ENCODE measurements at places on chromosomes 3 and 15.

DNA sequence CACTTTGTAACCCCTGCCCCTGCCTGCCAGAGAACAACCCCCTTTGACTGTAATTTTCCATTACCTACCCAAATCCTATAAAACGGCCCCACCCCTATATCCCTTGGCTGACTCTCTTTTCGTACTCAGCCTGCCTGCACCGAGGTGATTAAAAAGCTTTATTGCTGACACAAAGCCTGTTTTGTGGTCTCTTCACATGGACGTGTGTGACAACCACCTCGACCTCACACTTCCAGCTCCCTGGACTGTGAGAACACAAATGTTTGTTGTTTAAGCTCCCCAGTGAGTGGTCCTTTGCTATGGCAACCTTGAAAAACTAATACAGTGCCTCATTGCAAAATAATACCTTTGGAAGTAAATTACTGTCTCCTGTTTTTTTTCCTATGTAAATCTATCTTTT, 299.2 kb upstream of the POU1F1 start:
- no peak for DNase-seq

GRCh38 chr15:56736308-56736707, 3.0 kb upstream of the ZNF280D start:
- DNase-seq, result no peak

DNA sequence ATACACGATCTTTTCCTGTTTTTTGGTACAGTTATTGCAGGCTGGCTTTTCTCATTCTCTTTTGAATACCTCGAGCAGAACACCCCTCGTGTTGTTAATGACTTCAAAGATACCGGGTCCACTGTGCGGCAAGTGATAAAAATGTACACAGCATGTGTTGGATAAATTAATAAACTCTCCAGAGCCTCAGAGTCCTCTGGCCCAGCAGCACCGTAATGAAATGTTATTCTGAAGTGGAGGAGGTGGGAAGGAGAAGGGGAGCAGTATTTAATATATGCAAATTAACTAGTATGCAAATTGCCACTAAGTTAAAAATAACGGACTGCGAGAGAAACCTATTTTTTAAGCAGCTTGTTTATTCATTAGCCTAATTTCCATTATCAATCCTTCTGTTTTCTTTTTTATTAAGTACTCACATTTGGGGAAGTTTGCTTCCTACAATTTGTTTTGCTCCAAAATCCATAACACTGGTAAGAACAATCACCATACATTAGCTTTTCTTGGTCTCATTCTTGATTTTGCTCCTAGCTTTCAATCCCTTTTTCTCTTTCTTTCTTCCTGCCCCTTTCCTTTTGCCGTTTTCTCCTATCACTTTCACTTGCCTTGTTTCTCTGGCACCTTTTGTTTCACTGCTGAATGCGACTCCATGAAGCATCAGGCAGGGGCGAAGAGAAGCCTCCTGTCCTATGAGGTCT, 462.3 kb upstream of the PPP2R3A start:
- no peak for DNase-seq

DNA sequence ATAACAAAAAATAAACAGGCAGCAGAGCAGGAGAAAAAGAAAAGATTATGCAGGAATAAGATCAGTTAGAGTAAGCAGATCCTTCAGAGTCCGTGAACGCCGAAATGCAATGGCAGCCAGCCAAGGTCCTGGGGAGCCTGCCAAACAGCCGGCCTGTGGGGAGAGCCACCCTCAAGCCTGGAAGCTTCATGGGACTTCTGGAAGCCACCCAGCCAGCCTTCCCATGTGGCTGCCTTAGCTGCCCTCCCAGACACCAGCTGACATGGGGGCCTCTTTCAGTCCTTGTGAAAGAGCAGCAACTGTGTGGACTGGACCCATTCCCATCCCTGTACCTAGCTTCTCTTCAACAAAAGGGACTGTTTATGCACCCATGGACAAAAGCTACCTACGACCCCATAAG, 64.9 kb upstream of the RAD18 start:
- no peak for DNase-seq

- no peak for DNase-seq
These were observed 2.2 kb upstream of the SLC4A7 start for GRCh38 chr3:27486336-27486735.

DNA sequence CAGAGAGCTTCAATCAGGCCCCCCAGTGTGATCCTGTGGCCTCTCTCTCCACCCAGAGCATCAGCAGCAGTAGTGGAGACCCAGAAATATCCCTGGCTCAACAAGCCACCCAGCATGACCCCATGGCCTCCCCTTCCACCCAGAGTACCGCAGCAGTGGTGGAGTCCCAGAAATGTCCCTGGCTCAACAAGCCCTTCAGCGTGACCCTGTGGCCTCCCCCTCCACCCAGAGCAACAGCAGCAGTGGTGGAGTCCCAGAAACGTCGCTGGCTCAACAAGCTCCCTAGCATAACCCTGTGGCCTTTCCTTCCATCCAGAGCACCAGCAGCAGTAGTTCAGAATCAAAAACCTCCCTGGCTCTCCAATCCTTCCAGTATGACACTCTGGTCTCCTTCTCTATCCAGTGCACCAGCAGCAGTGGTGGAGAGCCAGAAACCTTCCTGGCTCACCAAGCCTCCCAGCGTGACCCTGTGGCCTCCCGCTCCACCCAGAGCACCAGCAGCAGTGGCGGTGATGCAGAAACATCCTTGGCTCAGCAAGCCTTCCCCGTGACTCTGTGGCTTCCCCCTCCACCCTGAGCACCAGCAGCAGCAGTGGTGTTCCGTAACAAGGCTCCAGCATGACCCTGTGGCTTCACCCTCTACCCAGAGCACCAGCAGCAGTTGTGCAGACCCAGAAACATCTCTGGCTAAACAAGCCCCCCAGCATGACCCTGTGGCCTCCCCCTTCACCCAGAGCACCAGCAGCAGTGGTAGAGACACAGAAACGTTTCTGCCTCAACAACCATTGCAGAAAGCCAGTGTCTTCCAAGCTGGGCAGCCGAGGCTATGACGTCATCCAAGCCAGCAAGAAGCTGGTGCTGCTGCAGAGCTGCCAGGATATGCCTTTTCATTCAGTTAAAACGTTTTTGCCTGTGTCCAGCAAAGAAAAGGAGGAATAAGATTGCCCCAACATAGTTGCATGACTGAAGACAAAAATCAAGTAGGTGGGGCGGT, 61.3 kb upstream of the TAMM41 start:
- DNase-seq, result no peak

GRCh38 chr3:130795396-130795795, 48.8 kb upstream of the PIK3R4 start:
- DNase-seq, result no peak

DNA sequence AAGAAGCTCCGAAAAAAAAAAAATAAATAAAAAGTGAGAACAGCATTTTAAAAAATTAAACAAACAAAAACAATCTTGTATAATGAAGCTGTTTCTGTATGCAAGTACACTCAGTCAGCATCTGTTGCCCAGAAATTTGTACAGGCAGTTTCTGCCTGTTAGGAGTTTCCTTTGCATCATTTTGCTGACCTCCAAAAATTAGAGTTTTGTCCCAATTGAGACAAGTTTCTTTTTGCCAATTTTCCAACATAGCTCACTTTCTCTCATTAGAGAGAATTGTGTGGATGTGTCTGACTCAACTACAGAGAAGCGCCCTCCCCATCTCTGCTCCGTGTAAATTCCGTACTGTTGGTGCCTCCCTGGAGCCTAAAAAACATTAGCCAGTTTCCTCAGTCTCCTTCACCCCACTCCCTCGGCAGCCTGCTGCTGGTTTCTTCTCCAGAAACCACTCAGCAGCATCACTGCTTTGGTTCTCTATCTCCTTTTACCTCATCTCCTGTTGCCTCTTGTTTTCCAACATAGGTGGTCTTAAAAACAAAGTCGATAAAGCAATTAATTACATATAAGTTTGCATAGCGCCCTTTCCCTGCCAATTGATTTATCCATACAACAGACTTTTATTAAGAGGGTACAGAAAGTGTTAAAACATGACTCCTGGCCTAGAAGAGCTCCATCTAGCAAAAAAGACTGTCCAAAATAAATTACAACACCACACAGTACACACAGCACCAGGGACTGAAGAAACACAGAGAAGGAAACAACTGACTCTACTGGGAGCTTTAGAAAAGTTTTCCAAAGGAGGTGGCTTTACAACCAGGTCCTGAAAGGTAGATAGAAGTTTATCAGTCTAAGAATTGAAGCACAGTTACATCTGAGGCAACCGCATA, 286.7 kb downstream of the SHOX2 start:
- no peak for DNase-seq

GRCh38 chr3:126166009-126166408, 14.4 kb downstream of the ALDH1L1 start:
- no peak for DNase-seq

DNA sequence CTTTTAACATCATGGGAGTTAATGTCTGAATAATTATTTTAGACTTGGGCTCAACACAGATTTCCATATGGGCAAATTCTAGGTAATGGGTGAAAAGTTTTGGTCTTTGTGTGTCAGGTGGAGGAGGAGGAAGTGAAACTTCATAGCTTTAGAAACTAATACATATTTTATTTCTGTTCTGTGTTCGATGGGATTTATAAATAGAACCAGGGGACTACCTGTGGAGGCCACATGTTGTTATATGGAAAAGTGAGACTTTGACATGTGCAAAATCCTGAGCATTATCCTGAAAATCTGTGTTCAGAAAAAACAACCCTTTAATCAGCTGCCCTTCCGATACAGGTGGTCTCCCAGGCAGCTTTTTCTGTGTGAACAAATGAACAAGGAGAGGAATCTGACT, 209.5 kb downstream of the SOX2 start:
- no peak for DNase-seq

GRCh38 chr3:47020311-47020710, 40.8 kb downstream of the NBEAL2 start:
- DNase-seq, result no peak

DNA sequence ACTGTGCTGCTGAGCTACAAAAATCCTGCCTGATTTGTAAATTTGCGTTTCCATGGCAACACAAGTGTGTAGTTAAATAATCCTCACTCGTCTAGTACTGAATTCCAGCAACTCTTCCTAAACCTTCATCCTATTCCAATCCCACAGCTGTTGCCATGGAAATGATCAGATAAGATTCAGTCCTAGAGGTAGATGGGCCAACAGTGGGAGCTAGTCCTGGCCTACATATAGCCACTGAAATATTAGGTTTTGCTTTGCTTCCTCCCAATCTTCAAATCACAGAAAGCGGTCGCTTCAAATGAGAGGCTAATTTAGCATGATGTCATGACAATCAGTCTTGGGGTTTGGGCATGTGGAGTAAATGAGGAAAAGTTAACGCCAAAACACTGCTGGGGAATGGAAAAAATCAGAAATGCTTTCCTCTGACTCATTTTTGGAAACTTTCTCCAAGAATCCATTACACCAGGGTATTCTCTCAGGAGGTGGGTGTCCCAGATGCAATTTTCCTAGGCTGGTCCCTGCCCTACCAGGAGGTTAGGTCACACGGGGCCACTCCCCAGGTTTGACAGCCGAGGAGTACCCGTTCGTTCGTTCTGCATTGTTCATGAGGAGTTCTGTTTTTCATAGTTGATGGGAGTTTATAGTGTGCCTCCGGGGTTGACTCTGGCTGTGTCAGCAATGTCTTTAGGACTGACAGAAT, 159.2 kb upstream of the SLCO3A1 start:
- no peak for DNase-seq

GRCh38 chr3:195774917-195775316, 36.8 kb downstream of the MUC4 start:
- no peak for DNase-seq

GRCh38 chr15:63030101-63030551, 12.4 kb upstream of the TPM1 start:
- DNase-seq, result no peak

GRCh38 chr15:51970132-51970817, 1.3 kb downstream of the LEO1 start:
- DNase-seq, result no peak

DNA sequence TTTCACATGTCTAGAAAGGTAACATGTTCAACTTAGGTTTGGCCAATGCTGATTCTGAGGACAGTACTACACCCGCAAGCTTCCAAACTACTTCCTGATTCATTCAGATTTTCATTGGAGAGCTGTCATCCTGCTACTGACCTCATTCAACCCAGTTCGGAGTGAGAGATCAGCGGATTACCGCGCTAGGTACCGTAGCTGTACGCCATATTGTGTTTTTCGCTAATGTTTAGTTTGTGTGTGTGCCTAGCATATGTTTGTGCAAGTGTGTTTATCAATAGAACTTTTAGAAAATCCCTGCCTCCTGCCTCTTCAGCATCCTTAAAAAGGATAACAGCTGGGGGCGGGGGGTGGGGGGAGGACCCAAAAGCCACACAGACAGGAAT, 1.1 kb downstream of the ZBTB20 start:
- DNase-seq, result no peak

GRCh38 chr15:59779110-59779509, 90.0 kb upstream of the BNIP2 start:
- DNase-seq, result no peak

DNA sequence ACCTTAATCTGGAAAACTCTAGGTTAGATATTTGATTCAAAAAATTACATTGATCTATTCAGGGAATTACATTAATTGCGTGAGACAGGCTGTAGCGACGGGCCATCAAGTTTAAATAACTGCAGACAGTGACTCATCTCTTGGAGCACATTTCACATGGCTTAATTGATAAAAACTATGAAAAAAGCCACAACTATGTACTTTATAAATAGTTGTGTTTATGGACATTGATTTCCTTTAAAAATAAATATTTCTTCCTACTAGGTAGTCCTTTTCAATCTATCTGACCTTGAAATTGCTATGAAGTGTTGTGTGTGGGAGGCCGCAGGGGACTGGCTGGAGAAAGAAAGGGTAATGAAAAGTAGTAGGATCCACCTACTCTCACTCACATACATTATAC, 157.8 kb downstream of the IL1RAP start:
- DNase-seq, result no peak

DNA sequence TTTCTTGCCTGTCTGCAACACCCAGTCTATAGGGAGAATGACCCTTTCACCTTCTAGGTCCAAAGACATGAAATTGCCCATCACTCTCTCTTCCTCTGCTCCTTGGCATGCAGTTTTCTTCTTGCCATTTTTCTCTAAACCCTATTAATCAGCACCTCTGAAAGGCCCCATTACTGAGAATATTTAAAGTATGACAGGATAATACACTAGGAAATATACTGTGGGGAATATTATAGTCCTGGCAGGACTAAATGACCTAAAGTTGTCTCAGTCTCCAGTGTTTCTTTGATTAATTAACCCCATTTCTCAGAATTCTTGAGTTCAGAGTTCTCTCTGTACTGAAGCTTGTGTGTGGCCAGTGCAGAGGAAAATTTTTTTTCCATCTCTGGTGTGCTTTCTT, 730.7 kb downstream of the AGBL1 start:
- no peak for DNase-seq

DNA sequence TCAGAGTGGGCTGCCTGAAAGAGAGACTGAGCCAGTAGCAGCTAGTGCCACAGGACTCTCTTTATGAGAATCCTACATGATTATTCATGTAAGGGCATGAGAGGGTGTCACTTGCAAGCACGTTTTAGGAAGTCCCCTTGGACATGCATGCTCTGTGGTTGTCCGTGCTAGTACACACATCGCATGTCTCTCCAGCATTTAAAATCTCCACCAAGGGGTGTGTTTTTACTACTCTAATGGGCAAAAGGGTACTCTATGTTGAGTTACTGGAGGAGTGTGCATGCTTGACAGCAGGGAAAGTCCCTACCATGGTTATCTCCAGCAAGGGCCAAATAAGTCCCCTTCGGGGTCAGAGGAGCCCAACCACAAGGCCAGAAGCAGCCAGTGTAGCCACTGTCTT, 70.7 kb downstream of the DCLK3 start:
- DNase-seq, result no peak

Measured in GM18507 (cell line).